ENCODE measurements at places on chromosomes 12 and 14. TPM values are rescaled to one million over a fixed set of nuclear protein-coding genes. Genes with fewer than 3 reads are reported as not detected.

Gene CD4
- total RNA-seq, result 1.5 TPM

DNA sequence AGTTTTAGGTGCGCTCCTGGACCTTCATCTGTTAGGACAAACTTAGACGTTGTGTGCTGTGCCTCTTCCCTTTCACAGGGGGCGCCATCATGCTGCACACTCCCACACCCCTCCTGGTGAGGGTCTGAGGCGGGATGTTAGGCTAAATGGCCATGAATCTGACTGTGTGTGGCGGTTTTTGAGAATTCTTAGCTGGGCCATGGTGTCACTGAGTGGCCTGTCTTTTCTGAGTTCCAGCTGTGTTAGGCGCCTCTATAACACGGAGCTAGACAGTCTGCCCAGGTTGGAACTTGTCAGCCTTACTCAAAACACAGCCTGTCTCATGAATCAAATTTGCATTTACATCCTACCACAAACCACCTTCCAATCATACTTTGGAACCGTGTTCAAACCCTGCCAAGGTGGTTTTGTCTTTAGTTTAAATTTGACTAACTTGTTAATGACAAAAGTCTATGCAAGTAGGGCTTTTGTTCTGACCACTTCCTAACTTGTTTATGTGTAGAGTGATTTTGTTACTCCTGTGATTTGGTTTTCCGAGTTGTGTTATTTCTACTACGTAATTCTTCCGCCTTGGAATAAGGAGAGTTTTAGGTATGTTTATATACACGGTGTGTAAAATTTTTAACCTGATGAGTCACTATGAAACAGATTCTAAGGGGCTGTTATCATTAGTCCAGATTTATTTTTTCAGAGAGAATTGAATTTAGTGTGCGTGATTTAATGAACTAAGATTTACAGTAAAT lies 19.6 kb downstream of the ACVR1B start:
- peak; percentile 24 for DNase-seq
- H3K36me3 ChIP-seq, result no peaks in the 10 kb centered on the region
- H3K4me1 ChIP-seq, result peaks cover 49% of the 10 kb centered on the region
- H3K27me3 ChIP-seq, result no peaks in the 10 kb centered on the region
- no peak overlapping the region for H3K27ac ChIP-seq

DNA sequence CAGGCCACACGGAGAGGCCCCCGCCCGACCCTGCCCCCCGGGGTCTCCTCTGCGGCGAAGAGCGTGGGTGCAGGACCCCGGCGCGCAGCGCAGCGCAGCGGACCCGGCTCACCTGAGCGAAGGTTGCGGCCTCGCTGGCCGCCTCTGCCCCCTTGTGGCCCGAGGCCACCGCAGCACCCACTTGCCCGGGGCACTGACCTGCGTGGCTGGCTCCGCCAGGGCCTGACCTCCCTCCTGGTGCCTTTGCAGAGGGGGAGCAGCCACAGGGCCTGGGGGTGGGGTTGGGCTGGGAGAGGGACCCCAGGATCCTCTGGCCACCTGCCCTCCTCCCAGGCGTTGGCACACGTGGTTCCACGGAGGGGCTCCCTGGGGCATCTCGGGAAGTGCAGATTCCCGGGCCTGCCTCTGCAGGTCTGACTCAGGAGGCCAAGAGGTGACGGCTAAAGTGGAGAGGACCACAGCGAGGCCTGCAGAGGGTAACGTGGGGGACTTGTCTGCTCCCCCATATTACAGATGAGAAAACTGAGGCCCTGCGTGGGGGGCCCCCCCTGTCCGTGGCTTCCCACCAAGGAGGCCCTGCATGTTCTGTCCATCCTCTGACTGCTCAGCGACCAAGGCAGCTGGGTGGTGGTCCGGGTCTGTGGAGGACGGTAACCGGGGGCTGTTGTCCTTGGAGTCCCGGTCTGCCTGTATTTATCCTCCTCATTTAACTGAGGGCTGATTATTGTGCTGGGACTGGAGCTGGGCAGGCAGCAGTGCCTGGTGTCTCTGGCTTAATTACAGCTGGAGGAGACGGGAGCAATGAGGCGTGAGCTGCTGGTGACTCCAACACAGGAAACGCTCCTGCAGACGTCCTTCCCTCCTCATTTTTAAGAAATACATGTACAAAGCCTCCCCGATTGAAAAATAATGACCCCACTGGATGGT lies 67.9 kb upstream of the BEGAIN start:
- H3K27me3 ChIP-seq, result peaks cover 28% of the 10 kb centered on the region
- peak; percentile 56 for DNase-seq
- no peak overlapping the region for H3K27ac ChIP-seq
- H3K36me3 ChIP-seq, result no peaks in the 10 kb centered on the region

Gene PTGER2
- total RNA-seq, result 6.6 TPM

DNA sequence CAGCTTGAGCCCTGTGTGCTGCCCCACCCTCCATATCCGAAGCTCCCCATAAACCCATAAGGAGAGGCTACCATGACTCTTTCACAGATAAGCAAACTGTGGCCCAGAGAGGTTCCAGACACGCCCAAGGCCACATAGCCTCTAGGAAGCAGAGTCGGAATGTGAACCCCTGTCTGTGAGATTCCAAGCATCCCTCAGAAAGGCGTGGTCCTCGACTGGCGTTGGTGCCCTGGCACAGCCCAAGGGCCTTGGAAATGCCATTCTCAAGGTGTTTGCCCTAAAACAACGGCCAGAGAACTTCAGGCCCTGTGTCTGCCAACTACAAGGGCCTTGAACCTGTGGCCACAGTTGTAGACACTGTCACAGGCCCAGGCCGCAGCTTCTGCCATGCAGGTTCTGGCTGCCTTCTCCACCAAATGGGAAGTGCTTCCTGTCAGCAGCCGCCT lies 8.5 kb upstream of the DIO3 start:
- no peak overlapping the region for H3K27ac ChIP-seq
- no peak for DNase-seq
- no peaks in the 10 kb centered on the region for H3K36me3 ChIP-seq
- H3K4me3 ChIP-seq, result no peak overlapping the region

DNA sequence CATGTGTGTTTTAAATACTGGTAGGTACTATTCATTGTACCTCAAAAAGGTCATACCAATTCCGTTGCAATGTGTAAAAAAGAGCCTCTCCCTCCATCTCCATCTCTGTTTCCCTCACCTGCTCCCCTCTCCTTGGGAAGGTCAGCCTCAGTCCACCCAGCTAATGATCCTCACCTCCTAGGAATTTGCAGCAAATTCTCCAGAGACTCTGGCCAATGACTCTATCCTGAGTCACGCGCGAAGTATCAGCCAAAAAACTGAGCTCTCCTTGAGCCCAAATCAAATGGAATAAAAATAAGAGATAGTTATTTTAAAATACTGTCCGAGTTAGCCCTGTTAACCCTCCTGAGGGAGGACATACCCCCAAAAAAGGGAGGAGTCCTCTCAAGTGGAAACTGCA lies 148.4 kb downstream of the DPF3 start:
- no peak overlapping the region for H3K27ac ChIP-seq
- no peaks in the 10 kb centered on the region for H3K36me3 ChIP-seq
- no peak overlapping the region for H3K4me3 ChIP-seq
- H3K27me3 ChIP-seq, result no peaks in the 10 kb centered on the region
- DNase-seq, result no peak
- no peaks in the 10 kb centered on the region for H3K4me1 ChIP-seq

Gene PRPH
- 12.8 TPM for total RNA-seq

- H3K27ac ChIP-seq, result no peak overlapping the region
- no peaks in the 10 kb centered on the region for H3K27me3 ChIP-seq
- H3K4me1 ChIP-seq, result no peaks in the 10 kb centered on the region
- DNase-seq, result no peak
Measured at GRCh38 chr14:36773558-36773957, 111.9 kb downstream of the PAX9 start.

DNA sequence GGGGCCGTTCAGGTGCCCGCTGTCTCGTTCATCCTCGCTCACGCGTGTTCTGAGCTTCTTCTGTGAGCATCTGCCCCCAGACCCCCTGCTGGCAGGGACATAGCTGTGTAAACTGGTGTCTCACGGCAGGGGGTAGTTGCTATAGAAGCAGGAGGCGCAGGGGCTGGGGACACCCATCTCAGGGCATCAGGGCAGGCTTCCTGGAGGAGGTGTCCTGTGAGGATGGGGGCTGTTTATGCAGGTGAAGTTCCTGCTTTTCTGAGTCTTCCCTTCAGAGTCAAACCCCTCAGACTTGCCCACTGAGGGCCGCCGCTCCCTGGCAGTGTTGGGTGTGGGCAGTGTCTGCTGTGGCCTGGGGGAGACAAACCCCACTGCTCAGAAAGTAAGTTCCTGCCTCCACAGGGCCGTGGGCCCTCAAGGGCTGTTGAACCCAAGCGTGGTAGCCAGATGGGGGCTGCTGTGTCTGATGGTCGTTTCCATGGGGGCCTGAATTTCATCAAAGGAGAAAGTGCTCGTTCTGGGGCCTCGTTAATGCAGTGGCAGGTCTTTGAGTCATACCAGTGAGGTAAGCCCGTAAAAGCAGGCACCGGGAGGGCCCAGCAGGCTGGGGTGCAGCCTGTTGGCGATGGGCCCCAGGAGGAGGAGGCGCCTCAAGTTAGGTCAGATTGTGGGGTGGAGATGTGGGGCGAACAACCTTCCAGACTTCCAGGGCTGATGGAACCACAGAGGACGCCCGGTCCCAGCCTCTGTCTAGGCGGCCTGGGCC lies 23.4 kb downstream of the KIF26A start:
- no peak for DNase-seq
- H3K27me3 ChIP-seq, result no peaks in the 10 kb centered on the region
- H3K36me3 ChIP-seq, result no peaks in the 10 kb centered on the region

DNA sequence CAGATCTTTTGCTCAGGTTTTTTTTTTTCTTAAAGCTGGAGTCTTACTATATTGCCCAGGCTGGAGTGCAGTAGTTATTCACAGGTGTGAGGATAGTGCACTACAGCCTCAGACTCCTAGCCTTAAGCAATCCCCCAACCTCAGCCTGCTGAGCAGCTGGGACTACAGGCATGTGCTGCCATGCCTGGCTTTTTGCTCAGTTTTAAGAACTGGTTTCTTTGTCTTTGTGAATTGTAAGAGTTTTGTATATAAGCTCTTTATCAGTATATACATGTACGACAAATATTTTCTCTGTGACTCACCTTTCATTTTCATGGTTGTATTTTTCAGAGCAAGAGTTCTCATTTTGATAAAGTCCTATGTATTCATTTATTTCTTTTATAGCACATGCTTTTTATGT lies 33.3 kb upstream of the C2CD5 start:
- no peaks in the 10 kb centered on the region for H3K4me1 ChIP-seq
- no peak for DNase-seq
- no peaks in the 10 kb centered on the region for H3K36me3 ChIP-seq
- H3K27ac ChIP-seq, result no peak overlapping the region
- no peaks in the 10 kb centered on the region for H3K27me3 ChIP-seq

Gene GRIN2B
- 0.27 TPM for total RNA-seq

Gene CFAP73
- not detected for total RNA-seq

Gene PRICKLE1
- total RNA-seq, result 1.2 TPM
